Naive thymus-derived CD4-positive, alpha-beta T cell (primary cell): ENCODE measurements at places on chromosomes 16 and 17.
A peak's percentile ranks its signal among the peaks of the same experiment; 100 is the strongest.

- no peaks in the 10 kb centered on the region for H3K27me3 ChIP-seq
- H3K27ac ChIP-seq = no peak overlapping the region
- no peak for DNase-seq
- H3K4me1 ChIP-seq = no peaks in the 10 kb centered on the region
These were observed 167.7 kb downstream of the IRX3 start for GRCh38 chr16:54118846-54119245.

DNA sequence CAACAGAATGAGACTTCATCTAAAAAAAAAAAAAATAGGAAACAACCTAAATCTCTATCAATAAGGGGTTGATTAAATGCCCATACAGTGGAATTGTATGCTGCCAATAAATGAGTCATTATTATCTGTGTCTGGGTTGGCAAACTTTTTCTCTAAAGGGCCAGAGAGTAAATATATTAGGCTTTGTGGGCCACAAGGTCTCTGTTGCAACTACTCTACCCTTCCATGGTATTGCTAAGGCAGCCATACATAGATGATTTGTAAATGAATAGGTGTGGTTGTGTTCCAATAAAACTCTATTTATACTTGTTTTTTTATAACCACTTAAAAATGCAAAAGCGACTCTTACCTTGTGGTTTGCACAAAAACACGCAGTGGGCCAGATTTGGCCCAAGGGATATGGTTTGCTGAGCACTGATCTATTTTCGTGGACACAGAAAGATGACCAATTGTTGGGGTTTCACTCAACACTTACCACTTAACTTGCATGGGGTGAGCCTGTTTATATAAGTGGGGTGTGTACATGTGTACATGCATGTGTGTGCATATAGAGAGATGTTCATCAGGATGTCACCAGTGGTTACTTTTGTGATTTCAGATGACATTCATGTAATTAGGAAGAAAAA, 12.4 kb upstream of the IL4R start:
- H3K27ac ChIP-seq = no peak overlapping the region
- H3K4me1 ChIP-seq = no peaks in the 10 kb centered on the region
- H3K4me3 ChIP-seq = no peak overlapping the region
- H3K36me3 ChIP-seq = no peaks in the 10 kb centered on the region

DNA sequence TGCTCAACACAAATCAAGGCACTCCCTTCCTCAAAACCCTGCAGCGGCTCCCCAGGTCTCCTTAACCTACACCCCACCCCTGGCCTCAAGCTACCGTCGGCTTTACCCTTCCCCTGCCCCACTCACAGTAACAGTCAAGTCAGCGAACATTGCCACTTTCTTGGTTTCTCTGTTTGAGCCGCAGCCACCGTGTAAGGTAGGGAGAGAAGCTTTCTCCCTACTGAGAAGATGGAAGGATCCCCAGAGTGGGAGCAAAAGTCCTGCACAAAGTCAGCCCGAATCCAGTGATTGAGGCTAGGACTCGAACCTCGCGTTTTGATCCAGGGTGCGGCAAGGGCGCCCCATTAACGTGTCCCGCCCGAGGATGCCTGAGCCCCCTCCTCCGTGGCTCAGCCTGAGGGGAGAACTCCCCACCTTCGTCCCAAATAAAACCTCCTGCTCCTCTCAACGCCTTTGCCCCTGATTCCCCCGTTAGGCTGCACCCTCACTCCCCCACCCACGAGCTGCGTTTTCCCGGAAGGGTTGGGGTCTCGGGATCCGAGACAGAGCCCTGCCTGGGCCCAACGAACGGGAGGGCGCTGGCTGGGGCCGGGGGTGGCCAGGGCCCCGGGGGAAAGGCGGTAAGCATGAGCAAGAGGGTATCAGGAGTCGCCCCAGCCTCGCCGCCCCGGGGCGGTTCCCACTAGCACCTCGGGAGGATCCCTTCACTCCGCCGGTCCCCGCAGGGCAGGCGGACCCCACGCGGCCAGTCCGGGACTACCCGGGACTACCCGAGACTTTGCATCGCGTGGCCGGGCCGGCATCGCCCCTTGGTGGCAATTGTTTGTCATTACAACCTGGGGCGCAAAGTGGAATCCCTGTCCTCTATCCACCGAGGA, 9.9 kb upstream of the NAGS start:
- DNase-seq = peak; percentile 53
- H3K27me3 ChIP-seq = peaks cover 3% of the 10 kb centered on the region
- H3K27ac ChIP-seq = no peak overlapping the region
- H3K4me3 ChIP-seq = peak overlapping the region; percentile 7
- peaks cover 6% of the 10 kb centered on the region for H3K4me1 ChIP-seq

DNA sequence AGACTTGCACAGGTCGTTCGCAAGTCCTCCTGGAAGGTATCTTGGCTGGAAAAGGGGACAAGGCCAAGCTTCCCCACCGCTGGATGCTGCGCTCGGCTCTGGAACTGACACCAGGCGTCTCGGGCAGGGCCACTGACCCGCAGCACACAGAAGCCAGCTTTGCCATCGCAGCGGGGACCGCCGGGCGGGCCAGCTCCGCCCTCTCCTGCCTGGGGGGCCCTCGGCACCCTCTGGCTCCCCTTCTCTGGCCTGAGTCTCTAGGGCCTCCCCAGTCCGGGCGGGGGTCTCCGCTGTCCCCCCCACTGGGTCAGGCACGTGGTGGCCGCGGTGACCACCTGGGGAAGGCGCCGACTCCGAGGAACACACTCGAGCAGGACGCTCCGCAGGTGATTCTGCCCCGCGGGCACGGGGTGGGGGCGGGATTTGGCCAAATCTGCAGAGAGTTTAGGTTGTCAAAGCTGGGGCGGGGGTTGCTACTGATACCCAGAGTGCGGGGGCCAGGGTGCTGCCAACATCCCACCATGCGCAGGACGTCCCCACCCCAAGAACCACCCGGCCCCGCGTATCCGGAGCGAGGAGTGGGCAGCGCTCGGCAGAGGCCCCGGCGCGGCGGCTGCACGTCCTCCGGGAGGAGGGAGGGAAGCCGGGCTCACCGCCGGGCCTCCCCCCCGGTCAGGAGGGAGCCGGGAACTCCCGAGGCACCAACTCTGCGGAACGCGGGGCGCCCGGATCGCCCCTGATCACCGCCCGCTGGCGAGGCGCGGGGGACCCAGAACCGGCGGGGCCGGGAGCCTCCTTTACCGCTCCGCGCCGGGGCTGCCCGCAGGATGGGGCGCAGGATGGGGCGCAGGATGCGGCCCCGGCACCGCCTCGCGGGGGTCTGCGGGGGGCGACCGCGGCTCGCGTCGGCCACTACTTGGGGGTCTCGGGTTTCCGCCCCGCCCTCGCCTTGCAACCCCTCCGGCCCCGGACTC, 744 bp upstream of the METRNL start:
- H3K27ac ChIP-seq = no peak overlapping the region
- no peaks in the 10 kb centered on the region for H3K36me3 ChIP-seq
- no peaks in the 10 kb centered on the region for H3K27me3 ChIP-seq
- H3K4me3 ChIP-seq = peak overlapping the region; percentile 46
- DNase-seq = peak; percentile 39

DNA sequence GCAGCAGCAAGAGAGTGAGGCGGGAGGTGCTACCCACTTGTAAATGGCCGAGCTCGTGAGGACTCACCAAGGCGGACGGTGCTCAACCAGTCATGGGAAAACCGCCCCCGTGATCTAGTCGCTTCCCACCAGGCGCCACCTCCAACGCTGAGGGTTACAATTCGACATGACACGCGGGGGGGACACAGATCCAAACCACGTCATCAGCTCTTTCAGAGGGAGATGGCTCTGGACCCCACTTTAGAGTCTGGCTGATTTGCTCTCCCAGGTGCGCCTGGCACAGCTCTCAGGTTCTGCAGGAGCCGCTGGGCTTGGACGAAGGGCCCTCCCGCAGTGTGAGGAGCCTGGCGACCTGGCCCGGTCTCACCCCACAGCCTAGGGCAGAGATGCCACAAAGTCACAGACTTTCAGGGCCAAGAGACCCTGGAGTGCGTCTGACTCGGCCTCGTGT, 21.1 kb upstream of the DOC2B start:
- no peaks in the 10 kb centered on the region for H3K27me3 ChIP-seq
- no peaks in the 10 kb centered on the region for H3K4me1 ChIP-seq
- H3K36me3 ChIP-seq = no peaks in the 10 kb centered on the region
- DNase-seq = no peak
- H3K4me3 ChIP-seq = no peak overlapping the region
- H3K27ac ChIP-seq = no peak overlapping the region

- peaks cover 2% of the 10 kb centered on the region for H3K4me1 ChIP-seq
- no peak overlapping the region for H3K4me3 ChIP-seq
- no peak overlapping the region for H3K27ac ChIP-seq
- no peak for DNase-seq
- no peaks in the 10 kb centered on the region for H3K36me3 ChIP-seq
These were observed 453 bp upstream of the WFIKKN1 start for GRCh38 chr16:630249-630814.
